ENCODE measurements at places on chromosomes 1 and 21. TPM values are rescaled to one million over a fixed set of nuclear protein-coding genes. Genes with fewer than 3 reads are reported as not detected.

DNA sequence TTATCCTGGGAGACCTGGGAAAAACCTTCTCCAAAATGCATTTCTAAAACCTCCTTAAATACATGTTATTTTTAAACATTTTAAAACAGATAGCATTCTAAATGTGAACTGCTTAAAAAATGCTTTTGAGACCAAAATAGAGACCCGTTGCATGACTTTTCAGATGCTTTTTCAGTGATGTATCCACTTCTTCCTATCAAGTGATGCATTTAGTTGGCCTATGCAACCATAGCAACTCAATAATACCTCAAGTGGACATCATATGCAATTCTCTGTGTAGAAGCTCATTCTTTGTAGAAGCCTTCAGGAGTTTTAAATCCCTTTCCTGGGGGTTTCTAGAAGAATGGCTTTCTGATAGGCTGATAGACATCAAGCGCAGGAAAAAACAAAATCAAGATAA lies 94.5 kb upstream of the RAVER2 start:
- no peak overlapping the region for H3K4me3 ChIP-seq
- H3K4me1 ChIP-seq = no peaks in the 10 kb centered on the region
- H3K36me3 ChIP-seq = peaks cover 39% of the 10 kb centered on the region
- H3K27me3 ChIP-seq = no peaks in the 10 kb centered on the region
- no peak overlapping the region for H3K27ac ChIP-seq

DNA sequence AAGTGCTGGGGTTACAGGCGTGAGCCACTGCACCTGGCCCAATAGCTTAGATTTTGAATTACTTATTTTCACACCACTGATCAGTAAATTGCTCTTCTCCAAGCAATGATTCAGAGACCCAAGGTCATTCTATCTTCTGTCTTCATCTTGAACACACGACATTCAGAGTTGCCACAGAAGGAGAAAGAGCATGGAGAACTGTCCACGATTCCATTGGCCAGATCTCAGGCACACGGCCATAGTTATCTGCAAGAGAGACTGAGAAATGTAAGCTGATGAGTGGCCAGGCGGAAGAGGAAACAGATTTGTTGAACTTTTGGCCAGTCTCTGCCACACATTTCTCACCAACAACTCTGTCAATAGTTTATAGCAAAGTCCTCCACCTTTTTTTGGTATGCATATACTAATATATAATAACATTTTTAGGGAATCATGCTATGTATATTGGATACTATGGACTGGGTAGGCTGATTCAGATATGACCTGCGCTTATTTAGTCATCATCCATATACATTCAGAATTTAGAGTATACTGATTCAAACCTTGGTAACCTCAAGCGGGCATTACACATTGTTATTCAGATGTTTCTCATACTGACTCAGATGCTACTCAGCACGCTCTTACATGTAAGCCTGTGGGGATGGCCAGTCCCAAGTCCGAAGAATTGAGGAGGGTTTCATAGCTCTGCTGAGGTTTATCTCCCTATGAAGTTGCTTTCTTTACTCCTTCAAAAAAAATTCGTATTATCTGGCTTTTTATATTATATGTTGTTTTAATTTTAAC lies 25.5 kb upstream of the CAP1 start:
- H3K27ac ChIP-seq = no peak overlapping the region
- H3K4me3 ChIP-seq = no peak overlapping the region
- H3K36me3 ChIP-seq = no peaks in the 10 kb centered on the region
- H3K27me3 ChIP-seq = no peaks in the 10 kb centered on the region

DNA sequence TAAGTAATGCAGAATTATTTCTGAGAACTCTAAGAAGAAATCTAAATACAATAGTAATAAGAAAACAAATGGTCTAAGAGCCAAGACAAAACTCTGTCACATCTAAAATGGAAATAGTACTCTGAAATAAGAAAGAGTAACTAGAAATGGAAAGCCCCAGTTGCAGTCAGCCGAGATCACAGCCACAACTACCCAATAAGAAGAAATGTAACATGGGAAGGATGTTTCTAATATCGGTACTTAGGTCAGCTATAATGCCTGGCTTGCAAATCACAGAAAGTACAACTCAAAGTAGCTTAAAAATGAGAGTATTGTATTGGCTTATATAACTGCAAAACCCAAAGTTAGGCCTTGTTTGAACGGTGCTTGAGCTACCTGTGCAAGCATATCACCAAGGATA lies 58.6 kb upstream of the USP25 start:
- H3K27ac ChIP-seq = no peak overlapping the region
- H3K27me3 ChIP-seq = no peaks in the 10 kb centered on the region
- H3K4me1 ChIP-seq = no peaks in the 10 kb centered on the region
- DNase-seq = no peak
- H3K36me3 ChIP-seq = no peaks in the 10 kb centered on the region
- H3K4me3 ChIP-seq = no peak overlapping the region

- H3K36me3 ChIP-seq = no peaks in the 10 kb centered on the region
- H3K4me3 ChIP-seq = peak within 1 kb of the TSS; percentile 66
- peak within 1 kb of the TSS; percentile 92 for H3K27ac ChIP-seq
- H3K27me3 ChIP-seq = no peaks in the 10 kb centered on the region
- DNase-seq = no peak
- peaks cover 2% of the 10 kb centered on the region for H3K4me1 ChIP-seq
Measured at GRCh38 chr1:243850202-243850451, at the start of gene AKT3. Gene AKT3 (minus strand): TSS chr1:243850243. CDS start chr1:243843170, 7,073 bp downstream.

DNA sequence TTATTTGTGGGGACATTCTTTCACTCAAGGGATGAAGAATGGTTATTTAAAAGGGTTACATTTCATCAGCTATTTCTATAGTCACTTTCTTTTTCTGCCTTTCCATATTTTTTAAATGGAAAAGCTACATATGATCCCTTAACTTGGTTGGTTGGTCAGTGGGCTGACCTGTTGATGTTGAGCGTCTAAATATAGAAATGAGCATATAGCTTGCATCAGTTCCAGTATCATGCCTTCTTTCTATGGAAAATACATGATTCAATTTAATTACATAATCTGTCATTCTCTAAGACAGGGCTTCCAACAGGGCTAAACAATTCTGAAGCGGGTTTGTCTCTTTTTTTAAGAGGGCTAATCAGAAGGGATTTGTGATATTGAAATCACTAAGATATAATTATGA lies 40.6 kb downstream of the TYW3 start:
- H3K36me3 ChIP-seq = no peaks in the 10 kb centered on the region
- no peak overlapping the region for H3K4me3 ChIP-seq
- H3K27me3 ChIP-seq = no peaks in the 10 kb centered on the region
- no peaks in the 10 kb centered on the region for H3K4me1 ChIP-seq
- no peak overlapping the region for H3K27ac ChIP-seq

DNA sequence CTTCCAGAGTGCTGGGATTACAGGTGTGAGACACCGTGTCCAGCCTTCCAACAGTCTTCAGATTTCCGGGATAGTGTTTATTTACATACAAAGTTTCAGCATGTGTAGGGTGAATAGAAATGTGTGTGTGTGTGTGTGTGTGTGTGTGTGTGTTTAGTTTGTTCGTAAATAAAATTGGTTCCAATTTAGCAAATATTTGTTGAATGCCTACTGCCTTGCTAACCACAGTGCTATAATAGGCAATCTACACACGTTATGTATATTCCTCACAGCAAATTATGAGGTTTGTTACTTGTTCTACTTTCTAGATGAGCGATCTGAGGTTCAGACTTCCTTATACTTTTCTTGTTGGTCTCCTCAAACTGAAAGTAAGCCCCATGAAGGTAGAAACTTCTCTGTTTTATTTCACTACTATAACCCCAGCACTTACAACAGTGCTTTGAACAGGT lies 32.8 kb upstream of the EPS15 start:
- no peaks in the 10 kb centered on the region for H3K27me3 ChIP-seq
- no peak overlapping the region for H3K4me3 ChIP-seq
- DNase-seq = no peak
- H3K4me1 ChIP-seq = no peaks in the 10 kb centered on the region

DNA sequence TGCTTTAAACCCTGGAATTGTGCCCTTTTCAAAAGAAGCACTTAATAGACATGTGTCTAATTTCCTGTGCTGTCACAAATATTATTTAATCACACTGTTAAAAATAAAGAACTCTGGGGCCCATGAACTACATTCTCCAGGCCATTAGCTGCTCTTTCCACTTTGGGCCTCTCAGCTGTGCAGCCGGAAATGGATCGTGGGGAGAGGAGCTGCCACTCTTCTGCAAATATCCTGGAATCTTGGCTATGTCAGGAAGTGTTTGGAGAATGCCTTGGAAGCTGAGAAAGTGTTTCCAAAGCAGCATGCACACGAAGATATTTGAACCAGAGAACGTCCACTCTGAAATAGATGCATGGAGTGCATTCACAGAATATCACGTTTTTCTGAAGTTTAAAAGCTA lies 27.5 kb upstream of the VPS26C start:
- DNase-seq = no peak
- H3K27me3 ChIP-seq = no peaks in the 10 kb centered on the region

The PROK1 gene
- not detected for total RNA-seq

The KIF14 gene
- total RNA-seq = 22.5 TPM

The PIK3CD gene
- total RNA-seq = 24.8 TPM

The TFF3 gene
- total RNA-seq = 1.7 TPM

The SPOCD1 gene
- total RNA-seq = 1.8 TPM

The GPR37L1 gene
- 0.13 TPM for total RNA-seq
